ENCODE measurements at places on chromosomes 5 and 9.

GRCh38 chr5:132027027-132027426 lies 15.6 kb upstream of the ACSL6 start:
- no peak for DNase-seq

DNA sequence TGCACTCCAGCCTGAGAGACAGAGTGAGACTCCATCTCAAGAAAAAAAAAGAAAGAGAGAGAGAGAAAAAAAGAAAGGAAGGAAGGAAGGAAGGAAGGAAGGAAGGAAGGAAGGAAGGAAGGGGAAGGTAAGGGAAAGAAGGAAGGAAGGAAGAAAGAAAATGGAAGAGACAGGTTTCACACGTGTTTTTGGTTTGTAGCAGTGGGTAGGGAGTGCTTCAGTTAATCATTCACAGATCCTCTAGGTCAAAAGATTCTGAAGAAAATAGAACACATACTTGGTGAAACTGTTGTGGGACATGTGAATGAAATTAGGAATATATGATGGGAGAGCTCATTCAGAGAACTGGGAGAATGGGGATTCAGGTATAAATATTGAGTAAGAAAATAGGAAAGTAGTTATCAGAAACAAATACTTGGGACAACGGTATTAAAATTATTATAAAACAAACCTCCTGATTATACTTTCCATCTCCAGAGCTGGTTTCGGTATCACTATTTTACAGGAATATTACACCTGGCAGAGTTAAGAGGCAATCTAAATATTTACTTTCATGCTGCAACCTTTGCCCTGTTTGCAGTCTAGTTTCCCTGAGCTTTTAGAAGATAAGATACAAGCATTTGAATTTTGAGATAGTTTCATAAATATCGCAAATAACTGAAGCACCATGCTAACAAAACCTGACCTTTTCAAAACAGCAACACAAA lies 37.2 kb downstream of the MARVELD2 start:
- DNase-seq, result no peak

- DNase-seq, result no peak
Observed at GRCh38 chr5:71988808-71989207, 118.5 kb upstream of the MAP1B start.

GRCh38 chr5:108129129-108129528 lies 252.8 kb downstream of the FBXL17 start:
- no peak for DNase-seq

DNA sequence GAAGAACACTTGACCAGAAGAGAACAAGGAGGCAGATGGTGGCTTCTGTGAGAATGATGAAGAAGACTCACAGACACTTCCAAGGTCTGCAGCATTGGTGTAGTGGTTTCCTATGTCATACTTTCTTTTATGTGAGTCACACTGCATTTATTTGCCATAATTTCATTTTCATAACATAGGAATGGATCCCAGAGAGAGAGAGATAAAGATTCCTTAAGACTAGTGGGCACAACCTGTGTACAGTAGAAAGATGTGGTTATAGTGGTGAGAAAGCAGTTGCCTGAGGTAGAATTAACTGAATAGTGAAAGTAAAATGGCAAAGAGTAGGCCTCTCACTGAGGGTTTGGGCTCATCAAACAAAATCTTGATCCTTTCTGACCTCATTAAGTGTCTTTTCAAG lies 7.6 kb upstream of the CCDC152 start:
- DNase-seq, result no peak

- DNase-seq, result no peak
Observed at GRCh38 chr5:10704949-10705621, 55.9 kb downstream of the DAP start.

GRCh38 chr5:160619381-160619780 lies 197.7 kb downstream of the PTTG1 start:
- no peak for DNase-seq

- no peak for DNase-seq
Observed at GRCh38 chr9:18638371-18639249, 164.7 kb downstream of the ADAMTSL1 start.

DNA sequence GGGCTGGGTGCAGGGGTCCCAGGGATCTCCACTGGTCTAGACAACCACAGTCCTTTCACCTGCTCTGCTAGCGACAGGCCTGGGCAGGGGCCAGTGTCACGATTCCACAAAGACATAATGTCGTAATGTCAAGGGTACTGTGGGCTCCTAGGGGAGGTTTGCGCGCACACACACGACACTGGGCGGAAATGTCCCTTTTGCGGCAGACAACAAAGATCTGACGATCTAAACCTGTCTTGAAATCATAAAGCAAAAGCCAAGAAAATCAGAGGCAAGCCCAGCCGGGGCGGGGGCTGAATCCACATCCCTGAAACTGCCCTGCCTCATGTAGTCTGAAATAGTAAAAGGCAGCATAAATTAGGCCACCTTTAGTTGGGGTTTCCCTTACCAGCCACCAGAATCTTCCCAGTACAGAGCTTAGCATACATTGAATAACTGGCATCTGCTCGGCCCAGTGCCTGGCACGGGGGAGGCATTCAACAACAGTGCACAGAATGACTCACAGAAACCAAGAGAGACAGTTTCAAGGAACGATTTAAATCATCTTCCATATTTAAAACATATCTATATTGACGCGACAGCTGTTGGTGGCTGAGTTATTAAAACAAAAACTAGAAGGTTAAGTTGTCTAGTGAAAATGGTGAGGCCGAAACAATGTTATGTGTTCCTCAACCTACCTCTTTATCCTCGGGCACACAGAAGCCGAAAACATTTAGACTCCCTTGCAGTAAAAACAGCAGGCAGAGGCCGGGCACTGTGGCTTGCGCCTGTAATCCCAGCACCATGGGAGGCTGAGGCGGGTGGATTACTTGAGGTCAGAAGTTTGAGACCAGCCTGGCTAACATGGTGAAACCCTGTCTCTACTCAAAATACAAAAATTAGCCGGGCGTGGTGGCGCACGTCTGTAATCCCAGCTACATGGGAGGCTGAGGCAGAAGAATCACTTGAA lies 151.0 kb downstream of the MYO10 start:
- DNase-seq, result no peak

GRCh38 chr5:143152445-143152844 lies 251.0 kb downstream of the NR3C1 start:
- no peak for DNase-seq

DNA sequence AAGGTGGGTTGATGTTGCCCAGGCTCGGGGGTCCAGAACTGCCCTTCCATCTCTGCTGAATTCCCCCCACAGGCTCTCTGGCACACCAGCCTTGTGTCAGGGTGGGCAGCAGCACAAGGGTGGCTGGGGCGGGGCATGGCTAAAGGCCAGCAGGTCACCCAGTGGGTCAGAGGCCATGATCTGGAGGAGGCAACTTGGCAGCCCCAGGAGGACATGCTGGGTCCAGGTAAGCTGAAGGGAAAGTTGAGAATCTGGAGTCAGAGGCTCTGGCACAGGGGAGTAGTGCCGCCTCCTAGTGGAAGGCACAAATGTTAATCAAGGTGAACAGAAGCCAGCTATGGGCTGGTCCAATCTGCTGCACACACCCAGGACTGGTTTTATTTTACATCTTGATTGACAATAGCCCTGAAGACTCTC lies 6.2 kb downstream of the TMEM8B start:
- no peak for DNase-seq

DNA sequence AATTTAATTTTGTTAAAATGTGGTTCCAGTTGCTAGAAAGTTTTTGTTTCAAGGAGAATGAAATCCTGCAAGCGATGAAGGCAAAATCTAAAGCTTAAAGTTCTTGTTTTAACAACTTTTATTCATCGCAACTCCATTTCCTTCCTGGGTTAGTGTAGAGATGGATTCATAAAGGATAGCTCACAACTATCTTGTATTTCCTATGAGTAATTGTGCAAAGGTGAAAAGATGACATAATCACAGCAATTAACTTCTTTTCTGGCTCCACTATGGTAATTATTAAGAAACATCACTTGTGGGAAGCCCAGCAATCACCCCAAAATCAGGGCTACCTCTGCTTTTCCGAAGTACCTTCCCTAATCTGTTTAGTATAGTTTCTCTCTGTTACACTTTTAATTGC lies 80.8 kb upstream of the SEMA6A start:
- DNase-seq, result no peak

DNA sequence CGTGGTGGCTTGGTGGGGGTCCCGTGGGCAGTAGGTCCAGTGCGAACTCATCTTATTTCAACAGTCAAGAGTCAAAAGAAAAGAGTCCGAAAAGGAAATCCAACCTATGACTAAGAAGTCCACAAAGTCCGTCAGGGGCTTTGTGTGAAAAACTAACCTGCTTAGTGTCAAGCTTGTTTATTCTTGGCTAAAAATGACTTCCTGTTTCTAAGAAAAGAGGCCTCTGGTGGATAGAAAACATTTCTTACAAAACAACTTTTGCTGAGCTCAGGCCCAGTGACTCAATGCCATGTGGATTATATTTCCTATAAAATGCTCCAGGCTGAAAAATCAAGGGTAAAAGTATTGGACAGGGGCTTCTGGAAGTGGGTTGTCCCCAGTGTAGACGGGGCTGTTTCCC lies 105.9 kb downstream of the GADD45G start:
- DNase-seq, result no peak

GRCh38 chr9:21016701-21017491 lies 14.5 kb downstream of the HACD4 start:
- DNase-seq, result no peak

DNA sequence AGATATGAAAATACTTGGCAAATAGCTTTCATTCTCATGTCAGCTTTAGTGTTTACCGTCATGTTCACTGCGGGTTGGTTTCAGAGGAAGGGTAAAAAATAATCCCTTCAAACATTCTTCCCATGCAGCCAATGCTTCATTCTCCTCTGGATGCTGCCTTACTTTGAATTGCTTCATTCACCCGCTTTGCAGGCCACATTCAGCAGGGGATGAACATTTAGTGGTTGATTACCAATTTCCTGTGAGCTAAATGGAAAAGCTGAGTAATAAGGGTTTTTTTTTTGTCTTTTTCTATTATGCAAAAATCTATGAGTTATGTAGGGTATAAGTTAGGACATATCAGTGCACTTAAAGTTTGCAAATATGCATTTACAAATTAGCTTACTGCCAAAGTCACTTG lies 96.3 kb upstream of the MEF2C start:
- DNase-seq, result no peak

DNA sequence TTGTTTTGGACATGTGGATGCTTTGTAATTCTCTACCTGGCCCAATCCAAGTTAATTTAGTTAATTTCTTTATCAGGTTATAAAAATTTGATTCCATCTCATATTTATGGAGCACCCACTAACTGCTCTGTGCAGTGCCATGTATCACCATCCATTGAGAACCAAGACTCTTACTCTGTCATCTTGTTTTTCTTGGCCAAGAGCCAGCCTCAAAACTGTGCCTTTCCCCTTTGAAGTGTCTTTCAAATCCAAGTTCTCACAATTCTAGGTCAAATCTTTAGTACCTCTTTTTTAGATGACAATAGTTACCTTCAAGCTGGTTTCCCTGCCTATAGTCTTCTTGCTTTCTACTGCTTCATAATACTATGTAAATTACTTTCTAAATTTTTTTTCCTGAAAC lies 3.2 kb downstream of the COMMD10 start:
- DNase-seq, result no peak

GRCh38 chr5:31075981-31076380 lies 117.5 kb upstream of the CDH6 start:
- no peak for DNase-seq

DNA sequence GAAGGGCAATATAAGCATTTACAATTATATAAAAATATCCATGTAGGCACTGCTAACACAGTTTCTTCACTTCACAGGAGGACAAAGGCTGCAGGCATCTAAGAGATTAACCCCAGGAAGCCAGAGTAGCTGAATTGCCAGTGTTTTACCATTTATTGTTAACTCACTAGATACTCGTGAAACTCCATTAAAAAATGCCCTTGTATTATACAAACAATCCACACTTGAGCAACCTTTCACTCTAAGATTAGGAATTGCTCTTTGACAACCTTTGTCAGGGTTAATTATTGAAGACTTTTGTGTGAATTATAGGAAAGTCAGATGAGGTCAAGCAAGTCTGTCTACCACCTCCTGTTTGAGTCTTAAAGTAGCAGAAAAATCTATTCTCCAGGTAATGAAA lies 317.8 kb downstream of the ADGRV1 start:
- no peak for DNase-seq

DNA sequence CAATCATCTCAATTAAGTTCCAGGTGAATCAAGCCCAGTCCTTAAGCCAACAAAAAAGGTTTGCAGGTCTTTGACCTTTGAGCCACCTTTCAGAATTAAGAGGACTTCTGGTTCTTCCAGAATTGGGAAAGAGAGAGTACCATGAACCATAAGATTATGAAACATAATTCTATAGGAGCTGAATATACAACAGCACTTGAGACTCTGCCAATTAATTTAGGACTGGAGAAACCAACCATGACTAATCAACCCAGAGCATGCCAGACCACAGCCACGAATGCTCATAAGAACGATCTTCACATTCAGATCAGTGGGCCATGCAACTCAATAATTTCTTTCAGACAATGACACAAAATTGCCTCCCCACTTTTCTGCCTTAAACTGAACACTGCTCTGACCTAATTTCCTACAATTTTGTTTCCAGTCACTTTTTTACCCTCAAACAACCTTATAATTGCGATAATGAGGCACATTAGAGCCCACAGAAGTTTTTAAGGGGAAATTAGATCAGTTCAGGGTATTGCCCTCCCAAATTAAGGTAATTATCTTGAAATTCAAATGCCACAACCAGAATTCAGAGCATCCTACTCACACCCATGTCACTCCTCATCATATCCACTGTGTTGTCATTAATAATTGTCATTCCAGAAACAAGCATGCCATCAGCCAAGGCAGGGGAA lies 213.4 kb downstream of the ATPSCKMT start:
- no peak for DNase-seq

GRCh38 chr5:56208681-56209080 lies 24.4 kb downstream of the ANKRD55 start:
- DNase-seq, result no peak

DNA sequence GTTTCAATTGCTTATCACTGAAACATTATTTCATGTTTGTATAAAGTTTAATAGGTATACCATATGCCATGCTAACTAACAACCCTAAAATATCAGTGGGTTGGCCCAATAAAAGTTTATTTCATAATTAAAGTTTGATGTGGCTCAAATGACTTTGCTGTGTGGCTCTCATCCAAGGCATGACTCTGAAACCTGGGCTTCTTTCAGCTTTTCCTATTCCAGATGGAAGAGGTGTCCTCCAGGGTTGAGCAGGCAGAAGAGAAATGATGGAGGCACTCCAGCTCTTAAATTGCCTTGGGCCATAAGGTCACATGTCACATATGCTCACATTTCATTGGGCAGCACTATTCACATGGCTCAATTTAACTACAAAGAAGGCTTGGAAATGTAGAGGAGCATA lies 101.9 kb downstream of the MACIR start:
- DNase-seq, result no peak

- DNase-seq, result no peak
Observed at GRCh38 chr9:78871452-78872331, 574.8 kb downstream of the PSAT1 start.
